Suprapubic skin (tissue), 4 donors: ENCODE measurements at places on chromosomes 5 and 9. TPM values are rescaled to one million over a fixed set of nuclear protein-coding genes. Genes with fewer than 3 reads are reported as not detected.

GRCh38 chr9:117733465-117733864, 29.3 kb downstream of the TLR4 start:
- DNase-seq = no peak
- H3K36me3 ChIP-seq = no peaks in the 10 kb centered on the region
- H3K4me1 ChIP-seq = no peaks in the 10 kb centered on the region
- H3K27ac ChIP-seq = peak overlapping the region; percentile 24
- H3K27me3 ChIP-seq = no peaks in the 10 kb centered on the region
- no peak overlapping the region for H3K4me3 ChIP-seq

DROSHA gene
- 25.5 TPM for total RNA-seq

- no peak overlapping the region for H3K4me3 ChIP-seq
- no peaks in the 10 kb centered on the region for H3K36me3 ChIP-seq
- H3K27me3 ChIP-seq = no peaks in the 10 kb centered on the region
- DNase-seq = no peak
These were observed 192.9 kb downstream of the FBXL7 start for GRCh38 chr5:15692706-15693381.

NUTM2G gene
- total RNA-seq = not detected

- peak overlapping the region; percentile 4 for H3K27ac ChIP-seq
- H3K4me1 ChIP-seq = peaks cover 16% of the 10 kb centered on the region
- H3K36me3 ChIP-seq = no peaks in the 10 kb centered on the region
- H3K4me3 ChIP-seq = no peak overlapping the region
- H3K27me3 ChIP-seq = no peaks in the 10 kb centered on the region
These were observed 40.2 kb upstream of the TRIM32 start for GRCh38 chr9:116646661-116647514.

- H3K4me1 ChIP-seq = no peaks in the 10 kb centered on the region
- DNase-seq = no peak
- H3K36me3 ChIP-seq = no peaks in the 10 kb centered on the region
- H3K4me3 ChIP-seq = no peak overlapping the region
- H3K27me3 ChIP-seq = no peaks in the 10 kb centered on the region
- H3K27ac ChIP-seq = no peak overlapping the region
These were observed 79.5 kb downstream of the ANXA1 start for GRCh38 chr9:73231203-73231602.

DNA sequence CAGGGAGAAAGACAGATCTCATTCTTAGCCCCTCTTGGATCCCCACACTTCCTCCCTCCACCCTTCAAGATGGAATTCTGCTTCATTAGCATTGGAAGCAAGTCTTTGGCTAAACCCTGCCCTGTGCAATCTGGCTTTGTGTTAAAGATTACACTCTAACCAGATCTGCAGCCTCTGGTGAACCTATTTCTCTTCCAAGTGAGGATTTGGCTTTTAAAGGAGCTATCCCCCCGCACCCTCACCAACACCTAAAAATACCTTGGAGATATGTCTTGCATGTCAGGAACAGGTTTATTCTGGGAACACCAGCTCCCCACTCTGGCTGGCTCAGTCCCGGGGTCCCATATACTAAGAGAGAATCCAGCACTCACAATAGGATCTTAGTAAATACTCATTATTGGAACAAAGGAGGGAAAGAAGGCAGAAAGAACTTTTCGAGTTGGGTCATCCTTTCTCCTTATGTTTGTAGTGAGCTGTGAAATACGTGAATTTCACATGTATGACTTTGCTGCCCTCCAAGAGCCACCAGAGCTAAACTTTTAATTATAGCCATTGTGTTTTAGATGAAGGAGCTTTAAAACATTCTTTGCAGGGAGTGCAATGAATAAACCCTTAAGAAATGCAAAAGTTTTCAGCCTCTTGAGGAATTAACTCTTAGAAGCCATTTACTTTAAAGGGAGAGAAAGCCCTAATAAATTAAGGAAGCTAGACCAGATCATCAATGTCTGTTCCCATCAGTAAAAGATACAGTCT, 53.7 kb upstream of the HRH2 start:
- no peak overlapping the region for H3K4me3 ChIP-seq
- H3K27ac ChIP-seq = no peak overlapping the region
- no peaks in the 10 kb centered on the region for H3K4me1 ChIP-seq
- H3K27me3 ChIP-seq = peaks cover 8% of the 10 kb centered on the region
- DNase-seq = no peak

- no peak for DNase-seq
- no peak overlapping the region for H3K4me3 ChIP-seq
- H3K27ac ChIP-seq = no peak overlapping the region
- H3K4me1 ChIP-seq = no peaks in the 10 kb centered on the region
- H3K36me3 ChIP-seq = peaks cover 18% of the 10 kb centered on the region
- no peaks in the 10 kb centered on the region for H3K27me3 ChIP-seq
These were observed 32.8 kb downstream of the VPS13A start for GRCh38 chr9:77210116-77210515.

PAPPA gene
- 1.1 TPM for total RNA-seq

- H3K27me3 ChIP-seq = no peaks in the 10 kb centered on the region
- no peak overlapping the region for H3K27ac ChIP-seq
- no peak for DNase-seq
- no peak overlapping the region for H3K4me3 ChIP-seq
- peaks cover 6% of the 10 kb centered on the region for H3K4me1 ChIP-seq
These were observed 112.3 kb upstream of the FCN2 start for GRCh38 chr9:134768332-134768708.

- DNase-seq = peak; percentile 71
- peaks cover 64% of the 10 kb centered on the region for H3K4me1 ChIP-seq
- peaks cover 2% of the 10 kb centered on the region for H3K36me3 ChIP-seq
These were observed 655 bp downstream of the TOR4A start for GRCh38 chr9:137278061-137278701.

- H3K4me3 ChIP-seq = no peak overlapping the region
- H3K4me1 ChIP-seq = no peaks in the 10 kb centered on the region
- DNase-seq = no peak
These were observed 1342.4 kb upstream of the DMAC1 start for GRCh38 chr9:9142001-9142400.

DNA sequence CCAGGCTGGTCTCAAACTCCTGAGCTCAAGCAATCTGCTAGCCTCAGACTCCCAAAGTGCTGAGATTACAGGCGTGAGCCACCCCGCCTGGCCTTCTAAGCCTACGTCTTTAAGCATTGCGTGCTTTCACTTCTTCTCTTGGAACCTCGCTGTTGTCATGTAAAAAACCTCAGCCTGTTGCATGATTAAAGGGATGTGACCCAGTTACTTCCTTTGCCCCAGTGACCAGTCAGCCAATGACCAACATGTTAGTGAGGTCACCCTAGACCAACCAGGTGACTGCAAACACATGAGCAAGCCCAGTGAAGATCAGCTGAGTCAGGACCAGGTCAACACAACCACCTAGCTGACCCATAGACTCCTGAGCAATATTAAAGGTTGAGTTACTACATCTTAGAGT, 10.5 kb downstream of the KIF4B start:
- no peak for DNase-seq
- H3K27me3 ChIP-seq = peaks cover 6% of the 10 kb centered on the region
- H3K4me3 ChIP-seq = no peak overlapping the region
- no peak overlapping the region for H3K27ac ChIP-seq
- no peaks in the 10 kb centered on the region for H3K4me1 ChIP-seq

MEF2C gene
- total RNA-seq = 15.9 TPM

SH3PXD2B gene
- total RNA-seq = 29.1 TPM

DNA sequence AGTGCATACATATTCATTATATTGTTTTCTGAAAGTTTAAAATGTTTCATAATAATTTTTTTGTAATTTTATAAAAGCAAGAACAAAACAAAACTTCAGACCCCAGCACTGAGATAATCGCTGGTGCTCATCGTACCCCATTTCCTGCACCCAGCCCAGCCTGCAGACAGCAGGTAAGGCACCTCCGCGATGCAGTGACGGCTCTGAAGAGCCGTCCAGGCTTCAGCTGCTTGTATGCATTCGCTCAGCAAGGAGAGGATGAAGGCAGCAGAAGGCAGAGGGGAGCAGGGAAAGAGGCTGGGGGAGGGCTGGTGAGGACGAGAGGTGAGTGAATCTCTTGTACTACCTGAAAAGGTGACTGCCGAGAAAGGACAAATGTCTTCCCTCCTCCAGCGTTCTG, 153.5 kb downstream of the TTLL11 start:
- DNase-seq = no peak
- H3K4me1 ChIP-seq = no peaks in the 10 kb centered on the region
- no peak overlapping the region for H3K4me3 ChIP-seq
- no peak overlapping the region for H3K27ac ChIP-seq
- no peaks in the 10 kb centered on the region for H3K36me3 ChIP-seq
- H3K27me3 ChIP-seq = no peaks in the 10 kb centered on the region

TMEM252 gene
- not detected for total RNA-seq

DNA sequence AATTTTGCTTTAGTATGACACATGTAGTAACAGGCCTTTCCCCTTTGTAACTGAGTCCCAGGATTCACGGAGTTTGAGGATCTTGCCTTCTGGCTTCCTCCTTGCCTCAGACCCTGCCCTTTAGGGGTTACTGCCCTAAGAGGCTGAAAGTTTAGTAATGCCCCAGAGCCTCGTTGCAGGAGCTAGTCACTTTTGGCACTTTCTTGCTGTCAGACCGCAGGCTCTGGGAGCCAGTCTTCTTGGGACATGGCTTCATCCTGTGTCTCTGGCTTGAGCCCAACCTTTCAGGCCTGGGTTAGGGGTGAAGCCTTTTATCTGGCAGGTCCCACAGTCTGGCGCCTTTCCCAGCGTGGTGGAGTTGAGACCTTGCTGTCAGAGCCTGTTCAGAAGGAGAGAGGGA, 185.6 kb upstream of the DMRT1 start:
- H3K27ac ChIP-seq = peak overlapping the region; percentile 79
- H3K4me3 ChIP-seq = no peak overlapping the region
- H3K36me3 ChIP-seq = no peaks in the 10 kb centered on the region
- DNase-seq = peak; percentile 86
- H3K4me1 ChIP-seq = peaks cover 46% of the 10 kb centered on the region

DNA sequence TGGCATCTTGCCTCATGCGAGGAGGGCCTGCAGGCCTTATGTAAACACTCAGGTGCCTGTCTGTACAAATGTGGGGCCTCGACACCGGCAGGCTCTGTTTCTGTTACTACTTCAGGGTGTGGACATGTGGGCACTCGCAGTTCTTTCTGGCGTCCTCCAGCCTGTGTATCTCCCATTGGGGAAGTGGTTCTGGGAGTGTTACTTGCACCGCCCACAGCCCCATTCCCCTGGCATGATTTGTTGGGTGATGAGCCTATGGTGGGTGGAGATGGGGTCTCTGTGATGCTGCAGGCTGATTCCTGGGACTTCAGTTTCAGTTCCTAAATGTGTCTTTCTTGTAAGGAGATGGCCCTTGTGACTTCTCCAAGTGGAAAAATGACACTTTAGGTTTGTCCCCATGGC, 82.1 kb upstream of the PITX1 start:
- H3K36me3 ChIP-seq = no peaks in the 10 kb centered on the region
- peak overlapping the region; percentile 60 for H3K27ac ChIP-seq
- peaks cover 3% of the 10 kb centered on the region for H3K4me1 ChIP-seq
- H3K4me3 ChIP-seq = no peak overlapping the region
